NCI-H1694 (cell line): ENCODE measurements at places on chromosomes 12 and 14.

DNA sequence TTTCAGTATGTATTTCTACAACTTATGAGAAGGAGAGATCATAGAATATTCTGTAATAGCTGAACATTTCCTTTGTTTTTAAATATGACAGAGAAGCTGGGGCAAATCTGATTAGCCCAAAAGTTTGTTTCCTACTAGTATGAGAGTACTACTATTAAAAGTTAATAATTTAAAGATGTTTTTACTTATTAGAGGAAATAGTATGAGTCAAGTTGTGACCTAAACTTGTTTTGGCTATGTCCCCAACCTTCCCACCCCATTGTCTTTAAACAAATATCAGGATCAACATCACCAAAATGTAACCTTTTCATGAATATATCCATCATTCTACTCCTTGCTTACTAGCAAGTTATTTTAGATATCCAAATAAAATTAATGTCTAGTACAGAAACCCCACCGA, 10.5 kb downstream of the GNPNAT1 start:
- no peak for DNase-seq

GRCh38 chr12:4331842-4332241, 10.8 kb downstream of the TIGAR start:
- DNase-seq: no peak

GRCh38 chr12:104652358-104652757, 195.6 kb downstream of the CHST11 start:
- no peak for DNase-seq

DNA sequence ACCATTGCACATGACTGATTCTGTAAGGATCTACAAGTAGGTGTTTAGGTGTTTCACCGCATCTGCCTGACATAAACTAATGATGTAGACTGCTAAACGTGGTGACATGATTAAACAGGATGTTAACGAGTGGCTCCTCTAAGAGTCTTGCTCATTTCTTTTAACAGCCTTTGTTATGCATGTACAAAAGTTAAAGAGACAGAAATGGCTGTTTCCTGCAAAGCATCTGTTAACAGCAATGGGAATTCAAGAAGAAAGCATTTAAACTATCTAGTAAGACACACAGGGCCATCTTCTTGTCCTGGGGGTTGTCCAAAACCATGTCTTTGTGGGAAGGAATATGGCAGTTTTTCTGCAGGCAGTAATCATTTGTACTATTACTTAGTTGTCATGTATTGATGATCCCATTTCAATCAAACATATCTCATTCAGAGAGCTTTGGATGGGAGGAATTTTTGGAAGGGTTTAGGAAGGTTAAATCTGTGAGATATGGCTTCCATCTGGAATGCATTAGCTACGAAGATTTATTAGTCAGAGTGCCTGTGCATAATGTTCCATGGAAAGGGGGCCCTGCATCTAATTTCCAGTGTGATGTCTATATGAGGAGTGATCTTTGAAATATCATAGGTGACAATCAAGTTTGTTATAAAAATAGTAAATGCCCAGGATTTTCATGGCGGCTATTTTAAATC, 495.1 kb downstream of the EGLN3 start:
- no peak for DNase-seq

DNA sequence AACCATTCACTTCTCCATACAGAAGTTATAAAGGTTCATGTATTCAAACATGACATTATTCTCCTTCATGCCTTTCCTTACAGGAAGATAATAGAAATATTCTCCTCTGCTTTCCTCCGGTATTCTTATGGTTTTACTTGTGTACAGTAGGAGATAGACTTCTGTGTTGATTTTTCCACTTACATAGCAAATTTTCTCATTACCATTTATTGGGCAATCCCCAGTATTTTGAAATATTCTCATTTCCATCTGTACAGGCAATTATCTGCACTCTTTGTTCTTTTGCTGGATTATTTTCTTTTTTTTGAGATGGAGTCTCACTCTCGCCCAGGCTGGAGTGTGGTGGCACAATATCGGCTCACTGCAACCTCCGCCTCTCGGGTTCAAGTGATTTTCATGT, 11.0 kb downstream of the PXMP2 start:
- no peak for DNase-seq
